ENCODE measurements at places on chromosomes 1 and 21. TPM values are rescaled to one million over a fixed set of nuclear protein-coding genes. Genes with fewer than 3 reads are reported as not detected.
A peak's percentile ranks its signal among the peaks of the same experiment; 100 is the strongest.

GRCh38 chr1:68808351-68808750, 311.5 kb upstream of the DEPDC1 start:
- no peak overlapping the region for H3K4me3 ChIP-seq
- H3K27me3 ChIP-seq = no peaks in the 10 kb centered on the region
- no peak for DNase-seq
- H3K36me3 ChIP-seq = no peaks in the 10 kb centered on the region
- no peaks in the 10 kb centered on the region for H3K4me1 ChIP-seq

- no peaks in the 10 kb centered on the region for H3K4me1 ChIP-seq
- no peak overlapping the region for H3K27ac ChIP-seq
- DNase-seq = no peak
- no peaks in the 10 kb centered on the region for H3K27me3 ChIP-seq
- H3K36me3 ChIP-seq = no peaks in the 10 kb centered on the region
Observed at GRCh38 chr1:156540955-156541354, 31.4 kb downstream of the IQGAP3 start.

DNA sequence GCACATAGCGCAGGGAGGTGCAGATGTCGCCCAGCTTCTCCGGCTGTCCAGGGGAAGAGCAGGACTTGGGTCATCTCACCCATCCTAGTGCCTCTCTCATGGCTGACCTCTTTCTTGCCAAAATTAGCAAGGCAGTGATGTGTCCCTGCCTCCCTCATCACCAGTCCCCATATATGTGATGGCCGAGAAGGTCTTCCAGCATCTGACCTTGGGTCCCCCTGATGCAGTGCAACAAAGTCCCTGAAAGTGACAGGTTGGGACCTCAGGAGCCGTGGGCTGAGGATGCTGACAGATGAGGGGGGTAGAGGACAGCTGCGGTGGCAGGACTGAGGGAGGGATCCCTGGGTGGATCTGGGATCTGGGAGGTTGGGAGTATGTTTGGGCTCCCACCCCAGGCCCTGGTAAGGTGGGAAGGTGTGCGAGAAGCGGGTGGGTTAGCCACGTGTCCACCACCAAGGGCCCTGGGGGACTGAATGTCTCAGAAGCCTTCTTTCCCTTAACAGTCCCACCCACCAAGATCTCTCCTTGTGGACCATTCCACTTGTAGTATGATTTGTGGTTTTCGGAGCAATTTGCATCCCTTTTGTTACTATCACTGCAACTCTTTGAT, 109.7 kb downstream of the SYT2 start:
- DNase-seq = no peak
- no peaks in the 10 kb centered on the region for H3K4me1 ChIP-seq
- H3K4me3 ChIP-seq = no peak overlapping the region
- no peak overlapping the region for H3K27ac ChIP-seq
- H3K27me3 ChIP-seq = no peaks in the 10 kb centered on the region
- no peaks in the 10 kb centered on the region for H3K36me3 ChIP-seq

GRCh38 chr1:228288536-228289238, 80.8 kb downstream of the OBSCN start:
- no peaks in the 10 kb centered on the region for H3K27me3 ChIP-seq
- H3K4me1 ChIP-seq = no peaks in the 10 kb centered on the region
- no peaks in the 10 kb centered on the region for H3K36me3 ChIP-seq
- DNase-seq = no peak

DNA sequence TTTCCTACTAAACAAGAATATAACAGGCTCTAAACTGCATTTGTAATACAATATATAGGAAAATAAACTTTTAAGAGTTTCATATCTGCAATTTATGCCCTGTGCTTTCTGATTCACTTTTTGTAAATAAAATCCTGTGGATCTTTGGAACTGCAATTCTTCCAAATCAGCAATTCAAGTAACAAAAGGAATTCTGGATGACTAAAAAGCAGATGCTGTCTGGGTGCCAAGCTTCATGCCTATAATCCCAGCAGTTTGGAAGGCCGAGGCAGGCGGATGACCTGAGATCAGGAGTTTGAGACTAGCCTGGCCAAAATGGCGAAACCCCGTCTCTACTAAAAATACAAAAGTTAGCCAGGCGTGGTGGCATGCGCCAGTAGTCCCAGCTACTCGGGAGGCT, 6.3 kb downstream of the NME7 start:
- no peak overlapping the region for H3K4me3 ChIP-seq
- no peaks in the 10 kb centered on the region for H3K36me3 ChIP-seq
- no peaks in the 10 kb centered on the region for H3K4me1 ChIP-seq
- no peak for DNase-seq

DNA sequence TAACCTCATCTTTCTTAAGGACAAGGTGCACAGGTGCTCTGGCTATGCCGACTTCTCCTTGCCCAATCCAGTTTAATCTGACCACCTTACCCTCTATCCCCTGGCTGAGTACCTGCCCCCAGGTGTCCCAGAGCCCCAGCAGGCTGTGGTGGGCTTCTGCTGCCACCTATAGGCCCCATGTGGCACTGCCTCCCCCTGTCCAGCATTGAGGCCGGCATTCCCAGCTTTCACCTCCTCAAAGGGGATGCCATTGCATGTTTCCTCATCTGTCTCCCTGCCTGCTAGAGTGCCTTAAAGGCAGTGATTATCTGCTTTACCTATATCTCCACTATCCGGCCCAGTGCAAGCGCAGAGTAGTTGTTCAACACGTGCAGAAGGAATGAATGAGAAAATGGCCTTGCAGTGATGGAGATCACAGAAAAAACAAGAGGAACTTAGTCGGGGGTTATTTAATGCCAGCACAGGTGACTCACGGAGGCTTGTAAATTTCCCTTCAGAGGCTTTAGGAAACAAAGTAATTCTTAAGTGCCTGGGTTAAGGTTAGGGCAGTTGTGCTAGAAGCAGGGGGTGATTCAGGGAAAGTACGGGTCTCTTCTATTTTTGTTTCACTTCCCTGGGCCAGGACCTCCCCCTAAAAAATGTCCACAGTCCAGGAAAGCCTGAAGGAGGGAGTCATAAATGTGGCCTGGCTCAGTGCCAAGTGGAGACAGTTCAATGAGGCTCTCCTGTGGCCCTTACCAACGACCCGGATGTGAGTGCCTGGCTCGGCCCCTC, 131.8 kb upstream of the NGF start:
- H3K27ac ChIP-seq = no peak overlapping the region
- peak; percentile 55 for DNase-seq
- H3K4me1 ChIP-seq = peaks cover 5% of the 10 kb centered on the region

DNA sequence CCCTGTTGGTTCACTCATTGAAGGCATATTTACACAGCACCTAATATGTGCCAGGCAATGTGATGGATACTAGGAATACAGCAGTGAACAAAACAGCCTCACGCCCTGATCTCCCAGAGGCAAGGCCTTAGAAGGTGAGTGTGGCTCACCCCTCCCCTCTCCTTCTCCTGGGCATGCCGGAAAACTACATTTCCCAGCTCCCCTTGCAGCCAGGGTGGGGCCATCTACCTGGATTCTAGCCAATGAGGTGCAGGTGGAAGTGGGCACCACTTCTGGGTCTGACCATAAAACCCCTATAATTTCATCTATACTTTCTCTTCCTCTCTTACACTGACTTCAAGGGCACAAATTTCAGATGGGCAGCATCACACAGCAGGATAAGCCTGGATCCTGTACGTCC, 63.8 kb downstream of the FBXO2 start:
- H3K27ac ChIP-seq = no peak overlapping the region
- no peaks in the 10 kb centered on the region for H3K4me1 ChIP-seq
- no peak for DNase-seq

GRCh38 chr1:192131914-192132313, 26.3 kb upstream of the RGS18 start:
- no peak overlapping the region for H3K4me3 ChIP-seq
- DNase-seq = no peak
- H3K27me3 ChIP-seq = no peaks in the 10 kb centered on the region
- H3K36me3 ChIP-seq = no peaks in the 10 kb centered on the region
- H3K27ac ChIP-seq = no peak overlapping the region

GRCh38 chr21:17231771-17232170, 281.1 kb upstream of the CXADR start:
- DNase-seq = no peak
- H3K4me3 ChIP-seq = no peak overlapping the region
- H3K27me3 ChIP-seq = no peaks in the 10 kb centered on the region
- H3K27ac ChIP-seq = no peak overlapping the region

- H3K4me1 ChIP-seq = peaks cover 6% of the 10 kb centered on the region
- peak; percentile 84 for DNase-seq
- H3K27me3 ChIP-seq = no peaks in the 10 kb centered on the region
- H3K36me3 ChIP-seq = no peaks in the 10 kb centered on the region
- H3K27ac ChIP-seq = no peak overlapping the region
Observed at GRCh38 chr1:10755970-10756521, 40.4 kb downstream of the CASZ1 start.

- H3K36me3 ChIP-seq = no peaks in the 10 kb centered on the region
- H3K4me1 ChIP-seq = no peaks in the 10 kb centered on the region
- no peak for DNase-seq
Observed at GRCh38 chr1:110846861-110847260, 26.1 kb upstream of the CD53 start.

DNA sequence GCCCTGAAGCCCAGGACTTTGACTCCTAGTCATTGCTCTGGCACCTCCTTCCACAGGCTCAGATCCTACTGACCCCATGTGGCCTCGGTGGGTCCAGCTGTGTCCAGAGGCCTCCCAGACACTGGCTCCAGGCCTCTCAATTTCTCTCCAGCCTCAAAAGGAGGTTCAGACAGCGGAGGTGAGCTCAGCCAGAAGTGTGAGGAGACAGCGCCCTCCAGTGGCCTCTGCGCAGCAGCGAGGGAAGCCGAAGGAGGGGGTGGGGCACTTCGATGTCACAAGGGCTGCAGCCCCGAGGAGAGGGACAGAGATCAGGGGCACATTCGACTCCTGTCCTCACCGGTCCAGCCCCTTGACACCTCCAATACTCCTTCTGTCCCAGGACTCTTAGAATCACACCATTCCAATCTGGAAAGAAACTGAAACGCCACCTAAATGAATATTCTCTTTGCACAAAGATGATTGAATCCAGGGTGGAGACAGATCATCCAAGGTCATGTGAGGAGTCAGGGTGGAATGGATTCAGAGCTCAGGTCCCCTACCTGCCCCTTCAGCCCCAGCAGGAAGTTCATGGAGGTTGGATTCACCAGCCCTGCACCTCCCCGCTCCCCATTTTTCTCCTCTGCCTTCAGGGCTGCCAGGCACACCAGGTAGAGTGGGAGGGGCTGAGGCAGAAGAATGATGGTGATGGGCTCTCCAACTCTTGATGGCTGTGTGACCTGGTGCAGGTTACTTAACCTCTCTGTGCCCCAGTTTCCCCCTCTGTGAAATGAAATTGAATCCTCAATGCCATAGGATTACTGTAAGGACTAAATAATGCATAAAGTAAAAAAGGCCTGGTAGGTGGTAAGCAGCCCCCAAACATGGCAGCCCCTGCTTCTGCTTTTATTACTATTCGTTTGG, 34.8 kb upstream of the ZBTB40 start:
- H3K27ac ChIP-seq = no peak overlapping the region
- no peaks in the 10 kb centered on the region for H3K4me1 ChIP-seq

DNA sequence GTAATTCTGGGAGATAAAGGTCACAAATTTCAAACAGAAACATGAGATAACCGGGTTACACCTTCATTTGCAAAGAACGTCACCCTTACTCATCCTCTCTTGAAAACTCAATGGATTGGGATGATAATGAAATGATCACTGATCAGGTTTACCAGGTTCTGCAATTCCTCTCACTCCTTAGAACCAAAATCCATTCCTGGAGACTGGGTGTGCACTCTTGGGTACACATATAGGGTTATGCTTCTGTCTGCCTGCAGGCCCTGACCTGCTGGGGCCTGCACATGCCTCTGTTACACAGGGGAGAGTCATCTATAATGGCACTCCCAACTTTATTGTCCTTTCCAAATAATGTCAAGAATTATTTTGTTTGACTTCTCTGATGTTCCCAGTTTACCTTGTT, 8.3 kb downstream of the SUSD4 start:
- no peak for DNase-seq

DNA sequence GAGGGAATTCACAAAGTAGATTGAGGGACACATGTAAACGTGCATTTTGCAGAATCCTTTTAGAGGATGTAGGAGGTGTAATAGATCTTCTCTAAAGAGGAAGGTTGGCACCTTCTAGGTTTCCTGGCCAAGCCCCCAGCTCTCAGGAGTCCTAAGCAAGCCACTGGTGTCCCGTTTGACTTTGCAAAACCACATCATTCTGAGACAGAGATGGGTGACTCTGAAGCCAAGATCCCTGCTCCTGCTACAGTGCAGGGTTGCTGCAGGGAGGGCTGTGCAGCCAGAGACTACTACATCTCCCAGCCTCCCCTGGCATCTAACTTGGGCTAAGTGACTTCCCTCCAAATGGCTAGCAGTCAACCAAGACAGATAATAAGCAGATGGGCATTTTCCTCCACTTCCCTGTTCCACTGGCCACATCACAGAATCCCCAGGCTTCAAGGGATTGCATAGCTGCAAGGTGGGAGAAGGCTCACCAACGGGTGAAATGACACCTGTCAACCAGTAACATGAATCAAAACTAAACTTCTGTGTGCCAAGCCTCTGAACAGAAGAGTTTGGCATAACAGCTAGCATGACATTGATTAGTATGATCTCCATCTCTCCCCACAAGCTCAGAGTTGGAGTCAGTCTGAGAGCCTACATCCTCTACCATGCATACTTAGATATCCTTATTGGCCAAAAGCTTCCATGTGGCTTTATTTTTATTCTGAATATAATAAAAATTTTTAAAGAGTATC, 129.6 kb upstream of the COA6 start:
- H3K27ac ChIP-seq = no peak overlapping the region
- no peaks in the 10 kb centered on the region for H3K27me3 ChIP-seq
- H3K4me3 ChIP-seq = no peak overlapping the region
- no peaks in the 10 kb centered on the region for H3K36me3 ChIP-seq

- H3K36me3 ChIP-seq = no peaks in the 10 kb centered on the region
- H3K4me3 ChIP-seq = no peak overlapping the region
- no peak for DNase-seq
- no peaks in the 10 kb centered on the region for H3K4me1 ChIP-seq
- H3K27ac ChIP-seq = peak overlapping the region; percentile 44
- H3K27me3 ChIP-seq = no peaks in the 10 kb centered on the region
Observed at GRCh38 chr21:35206141-35207125, 157.3 kb upstream of the RUNX1 start.

DNA sequence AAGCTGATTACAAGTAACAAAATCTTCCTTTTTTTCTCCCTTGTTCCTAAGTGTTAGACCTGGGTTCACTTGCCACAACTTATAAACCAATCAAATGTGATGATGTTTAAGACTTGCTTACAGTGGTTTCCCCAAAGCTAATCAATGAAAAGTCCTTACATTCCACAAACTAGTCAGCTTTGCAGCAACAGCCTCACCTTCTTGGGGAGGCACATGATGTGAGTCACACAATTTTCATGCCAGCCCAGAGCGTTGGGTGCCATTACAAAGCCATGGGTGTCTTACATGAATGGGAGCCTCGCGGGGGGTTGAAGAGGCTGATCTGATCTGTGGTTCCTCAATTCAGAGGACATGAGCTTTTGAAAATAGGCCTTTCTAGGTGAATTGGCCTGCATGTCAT, 91.6 kb upstream of the UBE2U start:
- no peaks in the 10 kb centered on the region for H3K27me3 ChIP-seq
- H3K36me3 ChIP-seq = no peaks in the 10 kb centered on the region
- H3K27ac ChIP-seq = no peak overlapping the region
- no peak overlapping the region for H3K4me3 ChIP-seq
- no peaks in the 10 kb centered on the region for H3K4me1 ChIP-seq

The PDC gene
- total RNA-seq = not detected

The TNFSF4 gene
- 3.6 TPM for total RNA-seq

The KIF14 gene
- total RNA-seq = 0.36 TPM

The TRIM46 gene
- 0.44 TPM for total RNA-seq

The TFF2 gene
- total RNA-seq = not detected

The FMO5 gene
- total RNA-seq = 20.6 TPM

The AQP10 gene
- not detected for total RNA-seq

The EPRS1 gene
- 74.1 TPM for total RNA-seq

The KCNJ15 gene
- total RNA-seq = 1.8 TPM

Measured in adrenal gland (tissue), 19 donors.